NCI-H748 treated with DMSO at 0.1 percent for 48 hours (cell line): ENCODE measurements at places on chromosomes 6 and 20.

- DNase-seq: no peak
Observed at GRCh38 chr6:40499215-40499614, 87.9 kb downstream of the LRFN2 start.

DNA sequence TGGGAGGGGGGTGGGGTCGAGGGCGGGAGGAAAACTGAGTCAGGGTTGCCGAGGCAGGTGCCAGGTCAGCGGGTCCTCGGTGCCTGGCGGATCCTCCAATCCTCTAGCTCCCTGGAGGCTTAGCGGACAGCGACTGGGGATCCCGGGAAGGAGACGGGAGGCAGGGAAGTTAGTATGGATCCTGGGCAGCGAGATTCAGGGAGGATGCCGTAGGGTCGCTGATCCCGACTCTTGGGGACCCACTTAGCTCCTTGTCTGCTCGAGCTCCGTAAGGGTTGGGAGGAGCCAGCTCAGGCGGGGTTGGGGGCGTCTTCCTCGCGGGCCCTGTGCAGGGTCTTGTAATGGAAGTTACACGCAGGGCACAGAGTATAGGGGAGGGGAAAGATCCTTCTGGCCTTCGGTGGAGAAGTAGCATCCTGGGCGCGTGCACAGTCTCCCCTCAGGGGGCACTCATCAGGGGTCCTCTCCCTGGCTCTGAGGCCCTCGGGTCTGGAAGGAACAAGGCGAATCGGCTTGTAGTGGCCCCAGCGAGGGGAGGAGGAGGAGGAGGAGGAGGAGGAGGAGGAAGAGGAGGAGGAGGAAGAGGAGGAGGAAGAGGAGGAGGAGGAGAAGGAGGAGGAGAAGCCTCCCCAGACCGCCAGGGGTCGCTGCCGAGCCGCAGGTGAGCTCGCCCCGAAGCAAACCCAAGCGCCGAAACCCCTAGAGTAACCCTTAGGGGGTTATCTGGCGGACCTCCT lies 6.4 kb upstream of the SLC12A5 start:
- peak; percentile 13 for DNase-seq

GRCh38 chr6:161029195-161029809 lies 37.7 kb downstream of the MAP3K4 start:
- no peak for DNase-seq

- no peak for DNase-seq
Observed at GRCh38 chr6:81708113-81708699, 44.3 kb downstream of the TENT5A start.

- DNase-seq: peak; percentile 62
Observed at GRCh38 chr6:1686117-1687098, 76.7 kb downstream of the FOXC1 start.

GRCh38 chr20:51500311-51500710 lies 42.2 kb downstream of the NFATC2 start:
- no peak for DNase-seq

DNA sequence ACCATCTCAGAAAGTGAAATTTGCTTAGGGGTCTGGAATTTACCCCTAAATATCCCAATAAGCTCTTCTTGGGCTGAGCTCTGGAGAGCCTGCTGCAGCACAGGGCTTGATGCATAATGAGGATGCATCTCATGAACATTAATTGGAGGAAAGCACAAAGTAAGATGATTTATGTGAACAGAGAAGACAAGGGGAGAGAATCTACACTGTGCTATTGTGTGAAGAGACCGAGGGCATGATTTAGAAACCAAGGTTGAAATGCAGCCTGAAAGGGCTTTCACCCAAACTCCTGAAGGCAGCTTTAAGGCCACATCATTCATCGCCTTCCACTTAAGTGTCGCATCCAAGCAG lies 27.8 kb upstream of the GPR63 start:
- no peak for DNase-seq

- DNase-seq: no peak
Observed at GRCh38 chr6:106125925-106126435, 39.8 kb downstream of the PRDM1 start.

DNA sequence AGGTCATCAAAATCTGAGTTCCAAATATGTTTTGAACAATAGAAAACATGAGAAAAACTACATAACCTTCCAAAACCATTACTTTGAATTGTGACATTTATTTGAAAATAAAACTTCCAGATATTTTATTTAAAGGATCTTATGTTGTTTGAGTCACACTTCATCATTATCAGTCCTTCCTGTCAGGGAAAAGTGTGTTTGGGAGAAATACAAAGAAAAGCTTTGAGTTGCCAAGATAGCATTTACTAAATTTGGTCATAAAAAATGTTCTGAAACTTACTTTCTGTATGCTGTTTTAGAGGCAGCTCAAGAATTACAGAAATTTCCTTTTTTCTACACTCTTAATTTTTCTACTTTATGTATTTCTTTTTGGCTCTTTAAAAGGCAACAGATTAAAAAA lies 208.2 kb upstream of the RIN2 start:
- DNase-seq: no peak

DNA sequence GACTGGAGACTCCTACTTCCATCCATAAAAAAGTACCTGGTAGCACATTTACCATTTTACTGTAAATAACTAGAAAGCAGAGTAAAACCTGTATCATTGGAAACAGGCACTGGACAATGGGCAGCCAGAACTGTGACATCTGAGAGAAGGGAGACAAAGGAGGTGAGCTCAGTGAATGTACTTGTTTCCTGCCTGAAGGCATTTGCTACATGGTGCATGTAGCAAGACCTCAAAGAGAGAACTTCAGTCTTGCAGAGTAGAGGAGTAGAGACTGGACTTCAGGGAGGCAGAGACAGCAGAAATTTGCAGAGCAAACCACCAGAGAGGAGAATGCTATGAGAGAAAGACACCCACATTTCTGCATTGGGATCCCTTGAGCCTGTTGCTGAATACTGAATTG lies 171.0 kb upstream of the CCN2 start:
- DNase-seq: no peak

DNA sequence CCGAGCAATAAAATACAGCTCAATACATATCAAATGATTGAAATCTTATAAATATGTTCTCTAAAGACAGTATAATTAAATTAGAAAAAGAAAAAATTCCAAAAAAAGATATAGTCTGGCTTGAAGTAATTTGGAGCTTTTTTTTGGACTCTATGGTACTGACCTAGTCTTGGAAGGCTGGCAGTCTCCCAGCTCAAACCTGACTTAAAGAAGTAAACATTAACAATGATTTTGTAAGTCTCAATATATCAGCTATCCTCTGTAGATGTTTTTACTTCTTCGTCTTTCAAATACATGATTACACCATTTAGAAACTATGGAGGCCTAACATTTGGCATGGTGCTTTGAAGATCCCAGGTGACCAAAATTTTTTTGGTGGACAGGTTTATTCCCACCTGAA lies 14.2 kb downstream of the HINT3 start:
- DNase-seq: no peak

- no peak for DNase-seq
Observed at GRCh38 chr20:38452880-38453624, 17.9 kb upstream of the SNHG17 start.

DNA sequence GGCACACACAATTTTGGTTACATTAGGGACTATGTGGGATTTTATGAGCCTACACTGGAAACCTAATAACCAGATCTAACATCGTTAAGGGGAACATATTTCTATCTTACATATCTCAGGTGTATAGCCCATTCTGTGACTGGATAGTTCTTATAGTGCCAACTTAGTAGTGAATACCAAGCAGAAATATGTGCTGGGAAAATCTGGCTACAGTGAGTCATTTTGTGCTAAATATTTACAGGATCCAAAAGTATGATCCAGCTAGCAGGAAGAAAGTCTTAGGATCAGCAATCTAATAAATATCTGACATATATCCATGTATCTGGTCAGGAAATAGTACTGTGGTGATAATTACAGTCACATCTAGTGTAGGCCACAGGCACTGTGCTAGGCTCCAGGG lies 94.6 kb upstream of the INSM1 start:
- DNase-seq: no peak

DNA sequence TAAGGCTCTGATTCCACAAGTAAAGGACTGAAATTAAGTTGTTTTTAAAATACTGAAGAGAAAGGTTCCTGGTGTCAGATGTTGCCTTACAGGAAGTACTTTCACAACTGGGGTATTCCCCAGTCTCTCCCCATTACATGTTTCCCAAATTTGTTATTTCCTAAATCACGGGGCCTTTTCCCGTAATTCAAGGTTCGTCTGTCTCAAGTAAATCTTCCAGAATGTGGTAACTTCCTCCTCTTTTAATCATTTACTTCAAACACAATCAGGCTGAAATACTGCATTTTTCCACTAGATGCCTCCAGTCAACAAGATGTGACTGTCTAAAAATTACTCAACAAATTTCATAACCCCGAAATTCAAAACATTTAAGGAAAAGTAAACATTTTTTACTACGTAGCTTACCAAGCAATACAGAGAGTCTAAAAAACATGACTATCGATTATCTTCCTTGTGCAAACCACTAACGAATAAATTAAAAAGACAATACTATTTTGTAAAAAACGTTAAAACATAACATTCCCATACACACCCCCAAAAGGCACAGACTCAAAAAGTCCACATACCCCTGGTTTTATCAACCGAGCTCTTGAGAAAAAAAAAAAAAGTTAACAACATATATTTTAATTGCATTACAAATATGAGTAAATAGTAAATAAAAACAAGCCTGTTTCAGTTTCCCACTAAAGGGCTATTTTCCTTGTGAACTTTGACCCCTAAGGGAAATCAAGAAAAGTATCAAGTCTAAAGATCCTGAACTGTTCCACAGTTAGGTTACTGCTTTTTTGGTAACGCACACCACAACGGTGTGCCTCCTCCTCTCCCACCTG lies 1.7 kb downstream of the SOD2 start:
- peak; percentile 11 for DNase-seq

DNA sequence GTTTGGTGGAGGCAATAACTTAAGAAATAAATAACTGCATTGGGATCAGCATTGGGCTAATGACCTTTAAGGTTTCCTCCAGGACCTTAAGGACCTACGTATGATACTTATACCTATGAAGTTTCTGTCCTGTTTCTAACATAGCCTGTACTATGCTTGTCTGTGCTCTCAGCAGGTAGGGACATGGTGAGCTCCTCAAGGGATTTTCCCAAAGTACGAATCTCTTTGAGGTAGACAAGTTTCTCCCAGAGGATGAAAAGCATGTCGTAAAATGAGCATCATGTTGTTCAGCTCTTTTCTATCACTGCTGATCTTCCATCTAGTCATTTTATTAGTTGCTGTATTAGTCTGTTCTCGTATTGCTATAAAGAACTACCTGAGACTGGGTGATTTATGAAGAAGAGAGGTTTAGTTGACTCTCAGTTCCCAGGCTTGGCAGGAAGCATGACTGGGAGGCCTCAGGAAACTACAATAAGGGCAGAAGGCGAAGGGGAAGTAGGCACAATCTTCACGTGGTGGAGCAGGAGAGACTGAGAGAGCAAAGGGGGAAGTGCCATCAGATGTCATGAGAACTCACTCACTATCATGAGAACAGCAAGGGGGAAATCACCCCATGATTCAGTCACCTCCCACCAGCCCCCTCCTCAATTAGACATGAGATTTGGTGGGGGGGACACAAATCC lies 77.8 kb upstream of the TGM3 start:
- no peak for DNase-seq

GRCh38 chr6:141809901-141810300 lies 322.8 kb upstream of the GJE1 start:
- no peak for DNase-seq

GRCh38 chr20:53606364-53606985 lies 12.8 kb upstream of the ZNF217 start:
- DNase-seq: no peak

DNA sequence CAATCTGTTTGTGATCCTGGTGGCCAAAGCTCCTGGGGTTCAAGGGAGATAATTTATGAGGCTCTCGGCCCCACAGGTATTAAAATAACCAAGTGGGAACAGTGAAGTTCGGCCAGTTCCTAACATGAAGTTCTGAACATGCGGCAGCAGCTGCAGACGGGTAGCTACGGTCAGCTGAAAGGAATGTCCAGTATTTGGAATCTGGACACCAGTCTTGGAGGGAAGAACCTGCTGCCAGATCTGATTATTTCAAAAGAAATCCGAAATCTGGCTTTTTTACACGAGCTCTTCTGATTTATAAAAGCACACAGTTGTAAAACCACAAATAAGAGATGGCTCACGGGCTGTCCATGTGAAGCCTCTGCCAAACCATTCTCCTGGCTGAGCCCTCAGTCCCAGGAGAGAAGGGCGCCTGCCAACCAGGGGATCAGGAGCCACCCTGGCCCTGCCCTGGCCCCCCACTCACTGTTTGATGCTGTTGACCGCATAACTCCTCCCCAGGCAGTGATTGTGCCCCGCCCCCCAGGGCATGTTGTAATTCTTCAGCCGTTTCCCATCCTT lies 28.2 kb upstream of the KCNB1 start:
- no peak for DNase-seq

- peak; percentile 58 for DNase-seq
Observed at GRCh38 chr20:3000852-3001523, 42.4 kb upstream of the GNRH2 start.

DNA sequence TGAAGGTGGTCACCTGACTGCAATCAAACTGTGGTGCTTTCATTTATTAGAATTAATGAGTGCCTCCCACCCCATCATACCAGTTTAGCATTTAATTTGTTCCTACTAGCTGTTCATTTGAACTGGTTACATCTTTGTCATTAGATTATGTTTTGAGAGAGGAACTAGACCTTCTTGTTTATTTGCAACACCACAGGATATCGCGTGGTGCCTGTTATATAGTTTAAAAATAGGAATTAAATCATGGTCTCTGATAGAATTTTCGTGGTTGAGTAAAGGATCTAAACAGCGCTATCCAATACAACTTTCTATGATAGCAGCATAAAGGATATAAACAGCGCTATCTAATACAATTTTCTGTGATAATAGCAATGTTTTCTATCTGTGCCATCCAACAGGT lies 2.8 kb downstream of the RPRD1B start:
- DNase-seq: no peak

GRCh38 chr20:40942006-40942405 lies 86.6 kb upstream of the TOP1 start:
- DNase-seq: no peak

- DNase-seq: no peak
Observed at GRCh38 chr20:52889225-52889624, 82.9 kb upstream of the TSHZ2 start.

DNA sequence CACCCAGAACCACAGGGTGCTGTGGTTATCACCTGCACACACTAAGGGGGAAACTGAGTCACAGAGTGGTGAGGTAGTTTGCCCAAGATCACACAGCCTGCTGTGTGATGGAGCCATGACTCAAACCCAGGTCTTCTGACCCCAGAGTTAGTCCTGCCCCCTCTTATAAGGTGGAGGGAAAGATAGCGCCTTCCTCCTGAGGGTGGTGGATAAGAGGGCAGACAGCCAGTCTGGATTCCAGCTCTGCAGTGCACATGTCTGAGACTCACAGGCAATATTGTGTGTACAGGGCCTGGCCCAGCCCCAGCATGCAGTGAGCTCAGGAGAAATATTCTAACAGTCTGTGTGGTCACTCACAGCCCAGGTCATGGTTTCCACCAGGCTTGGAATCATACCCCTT lies 393.7 kb downstream of the CDH4 start:
- DNase-seq: no peak

DNA sequence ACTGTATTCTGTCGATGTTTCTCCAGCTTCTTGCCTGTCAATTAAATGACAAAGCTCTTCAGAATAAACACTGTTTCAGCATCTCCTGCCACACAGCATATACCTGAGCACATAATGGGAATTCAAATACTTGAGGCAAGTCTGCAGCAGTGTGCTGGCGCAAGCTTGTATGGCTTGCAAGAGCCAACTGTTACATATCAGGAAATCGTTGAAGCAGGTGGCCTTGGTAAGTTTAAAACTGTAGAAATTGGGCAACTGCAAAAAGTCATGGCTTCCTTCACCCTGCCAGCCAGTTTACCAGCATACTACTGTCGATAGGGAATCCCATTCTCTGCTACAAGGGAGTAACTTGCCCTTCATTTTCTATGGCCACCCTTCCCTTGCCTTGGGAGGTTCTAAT lies 23.0 kb downstream of the CPNE1 start:
- DNase-seq: no peak
